ENCODE measurements at places on chromosomes 1 and 21. TPM values are rescaled to one million over a fixed set of nuclear protein-coding genes. Genes with fewer than 3 reads are reported as not detected.

FAM163A gene
- not detected for total RNA-seq

TAL1 gene
- total RNA-seq: not detected

HTR6 gene
- total RNA-seq: not detected

REN gene
- not detected for total RNA-seq

GCSAML gene
- total RNA-seq: not detected

ESRRG gene
- total RNA-seq: not detected

FRRS1 gene
- 7.2 TPM for total RNA-seq

SLC19A2 gene
- total RNA-seq: 5.8 TPM

MATN1 gene
- total RNA-seq: not detected

PROK1 gene
- total RNA-seq: not detected

GRCh38 chr21:34261841-34262468 is 101.9 kb upstream of the KCNE2 start:
- DNase-seq: no peak

DNA sequence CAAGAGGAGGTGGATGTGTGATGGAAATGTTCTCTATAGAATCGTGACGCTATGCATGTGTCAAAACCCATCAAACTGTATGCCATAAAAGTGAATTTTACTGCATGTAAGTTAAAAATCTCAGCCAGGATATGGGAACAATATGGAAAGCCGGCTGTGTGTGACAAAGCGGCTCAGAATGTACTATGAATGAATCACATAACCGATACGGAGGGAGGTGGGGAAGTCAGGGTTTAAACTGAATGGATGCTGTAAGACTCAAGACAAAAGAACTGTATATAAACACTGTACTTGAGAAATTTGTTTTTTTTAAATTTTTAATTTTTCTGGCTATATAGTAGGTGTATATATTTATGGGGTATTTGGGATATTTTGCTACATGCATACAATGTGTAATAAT is 111.6 kb upstream of the PDE4B start:
- no peak for DNase-seq

- DNase-seq: no peak
These were observed 46.2 kb downstream of the DMRTB1 start for GRCh38 chr1:53505401-53505800.

- no peak for DNase-seq
These were observed 8.8 kb downstream of the FCRLB start for GRCh38 chr1:161730050-161730564.

DNA sequence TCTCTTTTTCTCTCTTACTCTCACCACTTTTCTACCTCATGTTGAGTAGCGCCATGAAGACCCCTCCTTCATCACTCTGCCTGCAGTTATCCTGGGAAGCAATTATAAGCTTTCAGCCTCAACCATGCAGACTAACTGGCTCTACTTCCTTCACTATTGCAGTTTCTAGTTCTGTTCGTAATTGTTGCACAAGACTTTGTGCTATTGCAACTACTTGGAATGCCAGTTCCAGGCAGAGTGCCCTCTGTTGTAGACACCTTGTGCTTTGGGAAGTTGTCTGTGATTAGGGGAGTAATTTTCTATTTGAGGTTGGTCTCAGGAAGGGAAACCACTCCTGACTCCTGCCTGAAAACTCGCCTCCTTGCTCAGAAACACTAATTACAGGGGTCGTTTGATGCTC is 19.4 kb downstream of the PGM1 start:
- DNase-seq: no peak

GRCh38 chr1:214426426-214426812 is 125.0 kb downstream of the PTPN14 start:
- no peak for DNase-seq

DNA sequence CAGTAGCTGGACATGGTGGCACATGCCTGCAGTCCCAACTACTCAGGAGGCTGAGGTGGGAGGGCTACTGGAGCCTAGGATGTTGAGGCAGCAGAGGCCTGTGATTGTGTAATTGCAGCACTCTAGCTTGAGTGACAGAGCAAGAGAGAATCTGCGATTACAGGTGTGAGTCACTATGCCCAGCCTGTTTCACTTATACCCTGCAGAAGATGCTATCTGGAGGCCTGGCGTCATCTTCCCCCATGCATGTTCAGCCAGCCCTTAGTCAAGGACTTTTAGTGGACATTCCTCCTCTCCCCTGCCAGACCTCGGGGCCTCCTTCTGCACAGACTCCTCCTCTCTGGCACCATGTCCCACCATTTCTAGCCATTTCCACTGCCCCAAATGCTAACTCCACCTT is 36.3 kb upstream of the RCC2 start:
- no peak for DNase-seq

- DNase-seq: no peak
These were observed 206.2 kb upstream of the C1orf87 start for GRCh38 chr1:60279798-60280197.

DNA sequence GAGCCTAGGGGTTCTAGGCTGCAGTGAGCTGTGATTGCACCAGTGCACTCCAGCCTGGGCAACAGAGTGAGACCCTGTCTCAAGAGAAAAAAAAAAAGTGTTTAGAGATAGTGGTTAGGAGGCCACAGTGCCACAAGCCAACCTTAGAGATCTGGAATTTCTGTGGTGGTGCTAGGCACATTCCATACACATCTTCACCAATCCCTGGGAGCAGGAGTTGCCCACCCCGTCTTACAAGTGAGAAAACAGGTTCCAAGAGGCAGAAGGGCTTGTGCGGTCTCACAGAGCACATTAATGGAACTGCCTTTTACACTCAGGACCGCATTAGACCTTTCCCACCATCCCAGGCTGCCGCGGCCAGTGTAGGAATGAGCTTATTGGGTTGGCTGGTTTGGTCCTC is 93.2 kb downstream of the EPHB2 start:
- no peak for DNase-seq

- DNase-seq: no peak
These were observed 24.7 kb downstream of the GPA33 start for GRCh38 chr1:167065471-167065870.

DNA sequence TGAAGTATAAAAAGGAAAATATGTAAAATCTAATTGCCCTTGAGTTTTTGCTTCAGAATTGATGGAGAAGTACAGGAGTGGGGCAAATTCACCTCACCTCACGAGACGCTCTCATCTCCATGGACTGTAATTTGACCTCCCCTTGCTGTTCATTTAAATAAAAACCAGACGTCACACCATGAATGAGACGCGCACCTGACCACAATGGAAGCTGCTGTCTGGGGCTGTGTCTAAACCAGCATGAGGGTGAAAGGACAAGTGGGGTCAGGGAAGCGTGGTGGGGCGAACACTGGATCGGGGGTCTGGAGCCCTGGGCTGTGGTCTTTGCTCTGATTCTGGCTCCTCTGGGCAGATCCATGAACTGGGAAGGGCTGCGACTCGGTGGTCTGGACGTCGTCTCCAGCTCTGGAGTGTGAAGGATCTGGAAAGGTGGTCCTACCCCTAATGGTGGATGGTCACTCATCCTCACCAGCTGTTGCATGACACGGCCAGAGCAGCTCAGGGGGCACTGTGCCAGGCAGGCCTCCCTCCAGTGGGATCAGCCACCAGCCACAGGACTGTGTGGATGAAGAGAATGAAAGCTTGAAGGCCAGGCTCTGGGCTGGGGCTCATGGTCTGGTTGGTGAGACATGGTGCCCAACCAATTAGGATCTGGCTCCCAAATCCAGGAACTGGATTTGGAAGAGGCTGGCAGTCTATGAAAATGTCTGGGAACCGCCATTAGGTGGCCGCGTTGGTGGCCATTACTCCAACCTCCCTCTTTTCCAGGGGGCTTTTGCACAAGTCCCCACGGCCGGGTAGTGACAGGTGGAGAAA is 728.6 kb downstream of the PTPRU start:
- DNase-seq: no peak

- no peak for DNase-seq
These were observed 77.3 kb upstream of the PTGFRN start for GRCh38 chr1:116832308-116832931.

DNA sequence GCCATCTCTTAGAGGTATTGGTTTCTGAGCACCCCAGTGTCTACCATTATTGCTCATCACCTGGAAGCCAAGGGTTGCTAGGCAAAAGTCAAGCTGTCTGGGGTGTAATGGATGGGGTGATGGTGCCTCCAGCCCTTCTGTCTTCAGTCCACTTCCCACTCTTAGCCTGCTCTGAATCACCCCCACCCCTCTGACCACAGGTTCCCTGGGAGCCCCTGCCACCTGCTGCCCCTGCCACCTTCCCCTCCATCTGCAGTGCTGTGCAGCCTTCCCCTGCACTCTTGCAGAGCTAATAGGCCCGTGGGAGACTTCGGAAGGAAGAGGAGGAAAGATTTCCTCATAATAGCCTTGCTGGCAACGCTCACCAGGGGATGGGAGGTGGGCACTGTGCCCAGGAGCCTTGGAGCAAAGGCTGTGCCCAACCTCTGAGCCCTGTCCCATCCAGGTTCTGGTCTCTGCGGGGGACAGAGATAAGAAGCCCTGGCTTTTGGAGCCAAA is 35.5 kb downstream of the CAPN2 start:
- DNase-seq: no peak

DNA sequence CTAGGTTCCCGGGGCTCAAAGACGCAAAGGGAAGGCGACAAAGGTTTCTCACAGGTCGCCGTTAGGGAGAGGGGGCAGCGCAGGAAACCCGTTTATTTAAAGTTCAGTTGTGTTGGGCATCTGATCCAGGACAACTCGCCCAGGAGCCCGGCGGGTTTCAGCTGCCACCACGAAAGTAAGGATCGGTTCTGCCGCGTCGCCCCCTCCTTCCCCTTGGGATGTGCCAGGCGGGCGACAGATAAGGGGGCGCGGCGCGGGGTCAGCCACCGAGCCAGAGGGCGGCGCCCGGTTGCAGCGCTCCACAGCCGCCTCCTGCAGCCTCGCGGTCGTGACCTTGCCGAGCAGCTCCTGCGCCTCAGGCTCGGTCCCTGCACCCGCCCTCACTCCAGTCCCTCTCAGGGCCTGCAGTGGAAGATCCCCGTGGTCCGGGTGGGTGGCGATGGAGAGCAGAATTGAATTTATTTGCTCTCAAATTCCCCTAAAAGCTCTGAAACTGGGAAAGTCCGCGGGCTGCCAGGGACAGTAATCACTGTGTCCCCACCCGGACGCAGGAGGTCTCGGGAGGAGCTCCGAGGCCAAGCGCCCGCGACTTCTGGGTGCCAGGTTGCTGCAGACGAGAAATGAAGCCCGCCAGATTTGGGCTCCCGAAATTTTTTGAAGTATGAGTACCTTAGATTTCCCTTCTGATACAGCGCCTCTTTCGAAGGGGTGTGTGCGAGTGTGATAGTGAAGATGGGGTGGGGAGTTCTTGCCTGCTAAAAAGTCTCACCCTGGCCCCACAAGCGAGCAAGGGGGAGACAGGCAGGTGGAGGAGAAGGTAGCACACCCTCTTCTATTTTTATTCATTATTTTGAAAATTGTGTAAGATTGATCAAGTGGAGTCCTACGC is 28.4 kb upstream of the NFIA start:
- no peak for DNase-seq

- no peak for DNase-seq
These were observed 63.6 kb downstream of the RHBG start for GRCh38 chr1:156432669-156433018.

GRCh38 chr1:175679981-175680652 is 63.3 kb downstream of the TNR start:
- DNase-seq: peak; percentile 62

DNA sequence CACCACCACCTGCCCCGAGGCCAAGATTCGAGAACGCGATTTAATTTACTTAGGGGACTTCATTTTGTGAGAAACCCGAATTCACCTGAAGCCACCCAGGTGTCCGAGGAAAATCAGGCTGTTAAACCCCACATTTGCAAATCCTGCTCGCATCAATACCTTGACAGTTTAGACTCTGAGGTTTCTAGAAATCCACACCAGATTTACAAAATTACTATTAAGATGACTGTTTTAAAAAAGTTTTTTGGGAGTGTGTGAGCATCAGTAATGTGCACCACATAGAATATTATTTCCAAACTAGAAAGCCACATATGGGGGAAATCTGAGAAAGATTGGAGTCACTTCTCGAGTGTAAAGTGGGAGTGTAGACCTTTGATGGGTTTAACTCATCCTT is 685 bp downstream of the RIMKLA start:
- no peak for DNase-seq

GRCh38 chr1:12549460-12550349 is 68.3 kb downstream of the DHRS3 start:
- DNase-seq: no peak

Data from OCI-LY7 (cell line).